ENCODE measurements at places on chromosomes 12 and 14.

GRCh38 chr12:123363740-123364531 lies 711 bp downstream of the SBNO1 start:
- peak; percentile 32 for DNase-seq

DNA sequence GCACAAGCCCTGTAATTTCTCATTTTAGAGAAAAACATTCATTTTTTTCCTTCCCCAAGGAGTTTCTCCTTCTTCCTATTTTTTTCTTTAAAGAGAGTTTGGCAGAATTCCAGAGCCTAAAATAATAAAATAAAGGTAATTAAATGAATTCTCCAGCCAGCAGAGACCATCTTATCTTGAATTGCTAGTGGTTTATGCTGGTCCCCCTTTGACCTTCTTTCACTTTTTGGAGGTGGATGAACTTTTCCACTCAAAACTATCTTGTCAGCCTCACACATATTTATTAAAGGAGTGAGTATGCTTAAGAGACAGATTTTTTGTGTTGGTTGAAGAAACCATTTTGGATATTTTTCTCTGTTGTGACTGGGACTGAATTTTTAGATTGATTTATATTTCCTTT lies 47.6 kb downstream of the ADIPOR2 start:
- DNase-seq: no peak

GRCh38 chr12:44184499-44185206 lies 348.8 kb downstream of the TMEM117 start:
- DNase-seq: no peak

GRCh38 chr12:25829192-25829591 lies 129.3 kb upstream of the RASSF8 start:
- DNase-seq: no peak

DNA sequence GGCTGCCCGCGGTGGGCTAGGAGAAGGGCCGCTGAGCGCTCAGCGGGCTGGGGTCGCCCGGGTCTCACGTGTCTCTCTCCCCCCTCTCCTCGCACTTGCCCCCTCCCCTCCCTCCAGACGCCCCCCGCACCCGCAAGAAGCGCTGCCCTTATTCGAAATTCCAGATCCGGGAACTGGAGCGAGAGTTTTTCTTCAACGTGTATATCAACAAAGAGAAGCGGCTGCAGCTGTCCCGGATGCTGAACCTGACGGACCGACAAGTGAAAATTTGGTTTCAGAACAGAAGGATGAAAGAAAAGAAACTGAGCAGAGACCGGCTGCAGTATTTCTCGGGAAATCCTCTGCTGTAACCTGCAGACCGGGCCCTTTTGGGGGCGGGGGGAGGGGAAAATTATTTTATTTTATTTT lies 314 bp upstream of the HOTAIR start:
- no peak for DNase-seq

DNA sequence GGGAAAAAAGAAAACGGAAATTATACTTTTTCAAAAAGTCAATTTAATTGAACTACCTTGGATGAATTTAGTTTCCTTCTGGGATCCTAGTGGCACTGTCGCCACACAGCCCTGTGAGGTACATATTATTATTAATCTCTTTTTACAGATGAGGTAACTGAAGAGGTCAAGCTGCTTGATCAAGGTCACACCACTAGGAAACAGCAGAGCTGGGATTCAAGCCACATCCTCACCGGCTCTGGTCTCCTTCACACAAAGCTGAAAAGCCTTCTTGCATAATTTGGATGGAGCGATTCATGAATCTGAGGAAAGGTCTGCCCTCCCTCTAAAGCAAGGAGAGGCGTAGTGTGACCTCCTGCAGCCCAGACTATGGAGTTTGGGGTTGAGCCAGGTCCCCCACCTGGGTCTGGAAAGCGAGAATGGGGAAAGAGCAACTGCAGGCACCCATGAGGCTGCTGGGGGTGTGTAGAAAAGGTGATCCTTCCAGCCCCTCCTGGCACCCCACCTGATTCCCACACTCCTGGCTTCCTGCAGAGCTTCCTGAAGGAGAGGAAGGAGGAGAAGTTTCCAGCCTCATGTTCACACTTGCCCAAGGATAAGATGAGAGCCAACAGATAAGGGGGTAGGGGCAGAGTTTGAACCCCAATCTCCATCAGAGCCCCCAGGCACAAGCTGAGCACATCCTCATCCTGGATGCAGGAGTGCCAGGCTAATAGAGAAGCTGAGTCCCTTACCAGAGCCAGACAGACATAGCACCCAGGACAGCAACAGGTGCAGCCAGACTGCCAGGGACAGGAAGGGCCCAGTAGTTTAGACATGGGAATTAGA lies 3.9 kb upstream of the KRT79 start:
- peak; percentile 35 for DNase-seq

DNA sequence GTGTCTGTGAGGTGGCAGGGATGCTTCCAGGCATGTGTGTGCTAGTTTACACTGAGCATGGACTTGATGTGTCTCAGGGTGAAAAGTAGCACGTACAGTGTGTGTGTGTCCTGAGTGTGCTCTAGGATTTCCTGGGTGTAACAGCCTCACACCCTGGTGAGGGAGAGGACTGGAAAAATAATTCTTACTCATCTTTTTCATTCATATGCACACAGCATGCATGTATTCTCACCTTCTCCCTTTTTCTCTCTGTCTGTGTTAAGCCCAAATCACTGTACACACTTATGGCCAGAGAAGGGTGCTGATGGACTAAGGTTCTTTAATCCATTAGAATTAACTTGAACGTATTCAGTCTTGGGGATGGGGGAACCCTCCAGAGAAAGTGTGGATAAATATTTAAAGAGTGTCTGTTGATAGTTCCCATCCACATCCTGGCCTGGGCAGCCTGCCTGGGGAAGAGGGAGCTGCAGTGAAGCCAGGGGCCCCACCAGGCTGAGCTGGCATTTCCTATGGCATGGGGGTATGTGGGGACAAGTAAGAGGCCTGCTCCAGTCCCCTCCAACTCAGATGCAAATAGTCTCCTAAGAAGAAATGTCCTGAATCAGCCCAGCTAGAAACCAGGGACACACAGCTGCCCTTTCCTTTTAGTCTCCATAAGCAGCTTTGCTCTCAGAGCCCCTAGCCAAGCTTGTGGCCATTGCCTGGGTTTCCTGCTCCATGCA lies 1.1 kb upstream of the HOXC8 start:
- no peak for DNase-seq

DNA sequence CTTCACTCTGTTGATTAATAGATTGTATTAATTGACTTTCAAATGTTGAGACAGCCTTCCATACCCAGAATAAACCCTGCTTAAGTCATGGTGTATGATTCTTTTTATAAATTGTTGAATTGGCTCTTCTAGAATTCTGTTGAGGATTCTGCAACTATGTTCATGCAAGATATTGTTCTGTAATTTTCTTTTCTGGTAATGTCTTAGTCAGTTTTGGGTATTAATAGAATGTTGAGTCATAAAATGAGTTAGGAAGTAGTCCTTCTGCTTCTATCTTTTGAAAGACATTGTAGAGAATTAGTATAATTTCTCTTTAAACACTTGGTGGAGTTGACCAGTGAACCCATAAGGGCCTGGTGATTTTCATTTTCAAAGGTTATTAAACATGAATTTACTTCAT lies 958.9 kb downstream of the LRFN5 start:
- no peak for DNase-seq

Data from T47D (cell line).